Ascending aorta (tissue), 2 donors: ENCODE measurements at places on chromosomes 6 and 20. TPM values are rescaled to one million over a fixed set of nuclear protein-coding genes. Genes with fewer than 3 reads are reported as not detected.

DNA sequence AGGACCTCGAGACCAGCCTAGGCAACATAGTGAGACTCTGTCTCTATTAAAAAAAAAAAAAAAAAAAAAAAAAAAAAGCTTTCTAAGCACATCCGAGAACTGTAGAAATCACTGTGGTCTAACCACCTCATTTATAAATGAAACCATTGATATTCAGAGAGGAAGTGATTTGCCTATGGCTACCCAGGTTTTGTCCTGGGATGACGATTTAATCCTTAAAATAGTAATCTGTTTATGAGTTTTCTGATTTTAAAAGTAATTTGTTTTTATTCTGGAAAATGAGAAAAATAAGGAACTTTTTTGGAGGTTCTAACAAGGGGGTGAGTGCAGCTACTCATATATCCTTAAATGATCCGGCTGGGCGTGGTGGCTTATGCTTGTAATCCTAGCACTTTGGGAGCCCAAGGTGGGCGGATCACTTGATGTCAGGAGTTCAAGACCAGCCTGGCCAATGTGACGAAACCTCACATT, 6.5 kb upstream of the BTN3A2 start:
- DNase-seq, result no peak

GRCh38 chr6:113414511-113414910, 442.6 kb upstream of the MARCKS start:
- DNase-seq, result no peak

GRCh38 chr20:13783528-13783927, 1.2 kb downstream of the ESF1 start:
- DNase-seq, result no peak

The TREML2 gene
- not detected for total RNA-seq

The ID4 gene
- total RNA-seq, result 103 TPM
